ENCODE measurements at places on chromosomes 3 and 15. TPM values are rescaled to one million over a fixed set of nuclear protein-coding genes. Genes with fewer than 3 reads are reported as not detected.

DNA sequence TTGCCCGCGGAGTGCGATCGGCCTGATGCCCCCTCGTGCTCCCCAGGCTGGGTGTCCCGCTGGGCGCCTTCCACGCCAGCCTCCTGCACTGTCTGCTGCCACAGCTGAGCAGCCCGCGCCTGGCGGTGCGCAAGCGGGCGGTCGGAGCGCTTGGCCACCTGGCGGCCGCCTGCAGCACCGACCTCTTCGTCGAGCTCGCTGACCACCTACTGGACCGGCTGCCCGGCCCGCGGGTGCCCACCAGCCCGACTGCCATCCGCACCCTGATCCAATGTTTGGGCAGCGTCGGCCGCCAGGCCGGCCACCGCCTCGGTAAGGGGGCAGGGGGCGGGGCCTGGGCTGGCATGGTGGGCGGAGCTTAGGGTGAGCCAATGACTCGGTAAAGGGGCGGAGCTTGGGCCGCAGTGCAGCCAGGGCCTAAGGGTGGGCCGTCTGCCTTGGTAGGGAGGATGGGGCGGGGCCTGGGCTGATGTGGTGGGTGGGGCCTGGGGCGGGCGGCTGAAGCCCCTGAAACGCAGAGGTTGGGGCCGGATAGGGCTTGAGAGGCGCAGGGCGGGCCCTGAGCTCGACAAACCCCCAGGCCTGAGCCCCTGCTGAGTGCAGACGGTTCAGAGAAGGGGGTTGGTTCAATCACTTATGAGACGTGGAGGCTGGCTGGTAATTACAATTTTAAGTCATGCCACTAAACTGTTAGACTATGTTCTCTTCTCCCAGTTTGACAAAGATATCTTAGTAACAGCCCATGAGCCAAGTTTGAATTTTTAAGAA is 13.7 kb downstream of the CAND2 start:
- peak; percentile 97 for DNase-seq

DNA sequence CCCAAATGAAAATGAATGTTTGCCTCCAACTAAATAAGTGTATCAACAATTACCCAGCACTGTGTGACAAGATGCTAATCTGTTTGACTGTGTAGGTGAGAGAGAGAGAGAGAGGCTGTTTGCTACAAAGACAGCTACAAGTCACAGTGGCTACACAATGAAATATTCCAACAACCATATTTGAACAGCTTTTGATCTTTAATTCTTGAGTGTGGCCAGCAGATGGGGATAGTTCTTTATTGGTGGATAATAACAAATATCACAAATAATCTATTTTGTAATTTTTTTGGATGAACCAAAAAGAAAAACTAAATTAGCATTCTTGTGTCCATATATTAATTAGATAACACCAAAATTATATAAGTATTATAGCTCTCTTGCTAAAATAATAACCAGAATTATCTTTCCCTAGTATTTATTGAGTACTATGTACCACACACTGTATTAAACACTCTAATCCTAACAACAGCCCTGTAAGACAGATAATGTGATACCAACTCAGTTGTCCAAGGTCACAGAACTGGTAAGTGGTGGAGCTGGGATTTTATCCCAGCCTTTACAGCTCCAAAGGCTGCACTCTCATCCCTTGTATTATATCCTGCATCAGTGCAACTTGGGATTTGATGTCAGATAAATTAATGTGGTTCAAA is 61.9 kb upstream of the C3orf80 start:
- no peak for DNase-seq

DNA sequence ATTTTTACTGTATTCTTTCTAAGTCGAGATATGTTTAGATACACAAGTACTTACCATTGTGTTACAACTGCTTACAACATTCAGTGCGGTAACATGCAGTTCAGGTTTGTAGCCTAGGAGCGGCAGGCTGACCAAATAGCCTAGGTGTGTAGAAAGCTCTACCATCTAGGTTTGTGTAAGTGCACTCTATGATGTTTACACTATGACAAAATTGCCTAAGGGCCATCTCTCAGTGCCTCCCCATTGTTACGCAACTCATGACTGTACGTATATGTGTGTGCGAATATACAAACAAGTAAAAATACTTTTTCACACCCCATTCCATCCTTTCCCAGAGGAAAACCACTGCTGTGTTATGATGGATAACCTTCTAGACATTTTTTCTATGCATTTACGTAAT is 44.3 kb downstream of the PXYLP1 start:
- no peak for DNase-seq

Gene TARS3
- total RNA-seq: 14.9 TPM

Data from H9 (cell line).